NCI-H1105 treated with DMSO at 0.1 percent for 48 hours (cell line): ENCODE measurements at places on chromosomes 4 and X.

DNA sequence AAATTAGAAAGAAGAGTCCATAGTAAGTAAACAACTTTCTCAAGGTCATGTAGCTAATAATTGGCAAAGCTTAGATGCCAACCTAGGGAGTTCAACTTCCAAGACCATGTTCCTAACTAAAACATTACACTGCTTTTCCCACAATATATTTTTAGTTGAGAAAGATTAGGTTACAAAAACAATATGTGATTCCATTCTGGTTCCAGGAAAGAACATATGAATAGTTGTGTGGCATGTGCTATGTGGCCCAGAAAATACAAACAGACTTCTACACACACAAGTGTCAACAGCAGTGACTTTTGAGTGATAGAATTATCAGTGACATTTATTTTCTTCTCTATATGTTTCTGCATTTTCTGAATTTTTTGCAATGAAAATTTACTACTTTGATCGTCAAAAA is 62.7 kb upstream of the EDNRA start:
- no peak for DNase-seq

DNA sequence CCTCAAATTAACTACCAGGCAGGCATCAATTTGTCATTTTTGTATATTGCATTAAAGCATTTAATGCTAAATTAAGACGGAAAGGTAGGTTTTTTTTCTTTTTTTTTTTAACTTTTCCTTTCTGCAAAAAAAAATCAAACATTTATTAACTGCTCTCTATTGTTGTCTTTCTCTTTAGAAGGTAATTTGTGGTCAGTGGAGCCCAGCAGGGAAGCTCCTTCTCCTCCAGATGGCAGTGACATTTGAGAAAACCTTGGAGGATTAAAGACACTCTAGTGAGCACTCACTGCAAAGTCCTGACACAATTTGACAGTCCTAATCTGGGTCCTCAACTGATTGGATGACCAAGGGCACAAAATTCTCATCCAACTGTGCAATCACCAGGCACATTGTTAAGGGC is 102.4 kb downstream of the SLIT2 start:
- DNase-seq: peak; percentile 31

DNA sequence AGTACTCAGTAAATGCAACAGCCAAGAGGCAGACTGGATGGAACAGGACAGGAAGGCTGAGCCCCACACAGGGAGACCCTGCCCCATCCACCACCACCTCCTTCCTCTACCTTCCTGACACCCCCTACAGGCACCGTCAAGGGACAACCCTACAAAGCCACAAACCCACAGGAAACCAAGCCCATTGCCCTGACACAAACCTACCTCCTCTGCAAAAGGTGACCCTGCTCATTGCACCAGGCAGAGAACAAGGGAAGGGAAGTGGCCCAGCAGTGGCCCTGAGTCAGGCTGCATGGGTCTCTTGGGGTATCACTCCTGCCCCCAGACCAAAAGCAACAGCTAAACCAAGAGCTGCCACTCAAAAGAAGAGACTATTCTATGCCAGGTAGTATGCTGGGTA is 21.0 kb downstream of the JAKMIP1 start:
- DNase-seq: no peak

GRCh38 chr4:55001538-55001937 is 123.9 kb downstream of the KDR start:
- no peak for DNase-seq

GRCh38 chr4:15368856-15369255 is 59.0 kb upstream of the C1QTNF7 start:
- no peak for DNase-seq
